Trophoblast cell (in vitro differentiated cells and primary cell): ENCODE measurements at places on chromosomes 3 and 15.

- no peak for DNase-seq
Measured at GRCh38 chr3:41029356-41029755, 169.9 kb upstream of the CTNNB1 start.

GRCh38 chr15:98865397-98866339 lies 141.9 kb downstream of the PGPEP1L start:
- peak; percentile 69 for DNase-seq

DNA sequence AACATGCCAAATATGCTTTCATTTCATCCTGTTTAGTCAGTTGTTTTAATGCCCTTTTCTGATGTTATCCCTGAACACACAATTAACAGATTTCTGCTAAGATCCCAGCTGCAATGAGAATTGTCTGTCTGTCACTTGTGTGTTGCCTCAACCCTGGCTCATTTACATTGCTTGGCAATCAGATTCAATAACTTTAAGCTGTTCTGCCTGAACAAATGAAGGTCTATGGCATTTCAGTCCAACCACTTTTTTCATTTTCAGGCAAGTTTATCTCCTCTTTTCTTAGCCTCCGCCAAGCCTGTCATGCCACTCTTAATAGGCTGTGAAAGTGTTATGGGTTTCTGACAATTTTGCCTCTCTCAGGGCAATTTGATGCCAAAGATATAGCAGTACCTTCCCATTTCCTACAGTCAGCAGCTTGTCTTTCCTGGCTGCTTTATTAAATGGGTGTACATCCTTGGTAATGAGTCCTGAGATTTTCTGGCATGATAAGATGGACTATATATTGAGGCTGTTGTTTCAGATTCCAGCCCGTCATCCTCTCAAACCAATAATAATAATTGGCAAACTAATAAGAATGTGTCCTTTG lies 68.7 kb upstream of the ADAMTS9 start:
- DNase-seq, result no peak

DNA sequence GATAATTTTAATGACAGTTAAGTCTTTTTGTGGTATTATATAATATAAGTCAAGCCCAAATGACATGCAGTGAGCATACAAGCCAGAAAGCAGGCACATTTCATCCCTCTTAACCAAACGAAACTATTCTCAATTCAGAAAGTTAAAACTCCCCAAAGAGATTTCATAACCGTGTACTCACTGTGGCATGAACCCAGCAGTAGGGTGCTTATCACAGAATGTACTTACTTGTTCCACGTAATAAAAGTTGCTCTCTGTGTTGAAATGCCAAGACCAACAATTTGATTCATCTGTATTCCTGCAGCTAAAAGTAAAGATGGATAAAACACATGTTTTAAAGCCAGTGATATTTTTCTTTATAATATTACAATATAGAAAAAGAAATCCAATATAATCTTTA lies 12.1 kb downstream of the GK5 start:
- DNase-seq, result no peak

DNA sequence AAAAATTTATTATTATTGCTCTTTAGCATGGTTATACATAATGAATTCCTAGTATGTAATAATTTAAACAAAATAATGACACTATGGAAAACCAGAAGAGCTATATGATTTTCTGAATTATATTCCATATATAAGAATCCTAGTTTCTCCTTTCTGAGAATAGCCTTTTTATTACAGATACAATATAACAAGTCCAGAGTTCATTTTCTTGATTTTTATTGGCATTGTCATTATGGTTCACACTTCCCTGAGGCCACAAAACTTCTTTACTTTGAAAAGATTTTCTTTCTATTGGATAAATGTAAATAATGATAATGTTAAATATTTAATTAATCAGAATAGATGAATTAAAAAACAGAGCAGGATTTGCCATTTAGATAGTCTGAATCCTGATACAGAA lies 362.3 kb upstream of the BCHE start:
- DNase-seq, result no peak

- no peak for DNase-seq
Measured at GRCh38 chr3:98980915-98981596, 79.6 kb upstream of the DCBLD2 start.

DNA sequence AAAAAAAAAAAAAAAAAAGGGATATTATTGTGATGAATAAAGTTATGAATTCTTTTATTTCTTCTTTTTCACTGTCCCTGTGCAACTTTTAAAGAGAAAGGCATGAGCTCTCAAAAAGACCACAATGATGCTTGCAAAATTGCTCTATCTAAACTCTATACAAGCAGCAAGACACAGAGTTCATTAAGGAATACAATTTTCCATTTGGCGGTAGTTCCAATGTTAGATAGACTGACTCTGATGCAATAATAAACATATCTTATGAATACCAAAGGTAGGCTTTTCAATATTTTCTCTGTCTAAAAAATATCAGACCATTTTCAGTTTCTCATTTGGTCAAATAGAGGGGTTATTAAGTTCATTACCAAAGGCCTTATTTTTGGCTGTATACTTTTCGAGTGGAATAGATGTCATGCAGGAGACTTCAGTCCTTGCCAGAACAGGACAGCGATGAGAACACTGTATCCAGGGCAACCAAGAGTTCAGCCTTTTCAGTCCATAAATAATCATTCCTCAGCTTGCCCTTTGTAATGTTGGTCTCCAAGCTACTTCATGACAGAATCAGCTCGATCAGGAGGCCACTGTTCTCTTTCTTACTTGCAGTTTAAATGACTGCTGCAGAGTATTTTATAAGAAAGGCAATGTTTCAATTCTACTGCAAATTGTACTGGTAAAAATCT lies 162.9 kb upstream of the FAM3D start:
- no peak for DNase-seq

GRCh38 chr15:81485806-81486205 lies 111.8 kb upstream of the TMC3 start:
- no peak for DNase-seq

GRCh38 chr3:65641045-65641444 lies 397.7 kb downstream of the MAGI1 start:
- no peak for DNase-seq

GRCh38 chr15:83833569-83833968 lies 179.6 kb downstream of the ADAMTSL3 start:
- no peak for DNase-seq

DNA sequence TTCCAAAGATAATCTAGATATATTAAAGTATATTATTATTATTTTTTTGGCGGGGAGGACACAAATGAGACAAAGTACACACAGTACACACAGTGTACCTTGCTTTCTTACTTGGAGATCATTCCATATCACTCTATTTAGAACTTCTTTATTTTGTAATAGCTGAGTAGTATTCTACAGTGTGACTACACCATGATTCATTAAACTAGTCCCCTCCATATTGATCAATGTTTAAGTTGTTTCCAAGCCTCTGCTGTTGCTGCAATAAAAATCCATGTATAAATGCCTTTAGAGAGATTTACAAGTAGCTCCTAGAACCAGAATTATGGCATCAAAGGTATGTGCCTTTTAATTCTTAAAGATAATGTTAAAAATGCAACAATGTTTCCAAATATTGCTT lies 38.8 kb downstream of the PYGO1 start:
- no peak for DNase-seq

DNA sequence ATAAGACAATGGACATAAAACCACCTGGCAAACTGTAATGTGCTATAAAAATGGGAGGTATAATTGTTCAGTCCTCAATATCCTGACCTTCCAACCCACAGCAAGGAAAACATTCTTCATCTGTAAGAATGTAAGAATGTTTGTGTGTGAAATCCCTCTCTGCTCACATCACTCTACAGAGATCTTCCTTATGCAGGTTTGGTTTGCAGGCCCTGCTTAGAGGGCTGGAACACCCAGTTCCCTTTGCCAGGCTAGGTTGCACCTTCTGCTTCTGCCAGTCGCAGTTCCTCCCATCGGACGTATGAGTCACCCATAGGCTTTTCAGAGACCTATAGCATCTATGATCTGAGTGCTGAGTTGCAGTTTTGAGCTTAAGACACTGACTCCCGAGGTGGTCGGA lies 24.1 kb upstream of the MINAR1 start:
- peak; percentile 22 for DNase-seq

DNA sequence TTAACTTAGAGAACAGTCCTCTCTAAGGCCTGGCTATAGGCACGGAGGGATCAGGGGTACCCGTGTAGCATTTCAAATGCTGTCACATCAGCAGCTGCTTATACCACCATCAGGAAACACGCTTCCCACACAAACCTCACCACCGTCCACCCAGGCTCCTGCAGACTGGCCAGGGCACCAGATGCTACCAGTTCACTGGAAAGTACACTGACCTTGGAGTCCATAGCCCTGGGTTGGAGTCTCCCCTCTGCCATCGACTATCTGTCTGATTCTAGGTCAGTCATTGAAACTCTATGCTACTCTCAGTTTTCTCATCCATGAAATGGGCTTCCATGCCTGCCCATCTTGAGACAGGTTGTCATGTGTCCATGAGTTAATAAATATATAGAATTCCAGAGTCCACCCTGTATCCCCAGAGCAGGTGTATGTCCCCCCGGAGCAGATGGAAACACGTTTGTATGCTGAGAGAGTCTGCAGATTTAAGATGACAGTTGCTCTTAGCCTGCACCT lies 156.0 kb upstream of the SMAD3 start:
- no peak for DNase-seq

DNA sequence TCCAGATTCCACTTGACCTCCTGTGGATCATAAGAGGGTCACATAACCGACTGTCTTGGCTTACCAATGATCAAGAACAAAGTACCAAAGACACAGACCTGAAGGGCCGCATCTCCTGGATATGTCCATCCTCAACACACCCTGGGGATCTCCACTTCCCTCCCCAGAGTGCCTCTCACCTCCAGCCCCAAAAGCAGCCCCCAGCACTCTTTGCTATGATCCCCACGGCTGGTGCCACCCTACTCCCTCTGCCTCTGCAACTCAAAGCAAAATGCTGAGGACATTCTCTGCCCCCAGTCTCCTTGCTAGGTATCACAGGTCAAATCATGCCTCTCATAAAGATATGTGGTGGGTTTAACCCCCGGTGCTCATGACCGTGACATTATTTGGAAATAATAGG lies 32.7 kb downstream of the SLCO2A1 start:
- DNase-seq, result no peak

DNA sequence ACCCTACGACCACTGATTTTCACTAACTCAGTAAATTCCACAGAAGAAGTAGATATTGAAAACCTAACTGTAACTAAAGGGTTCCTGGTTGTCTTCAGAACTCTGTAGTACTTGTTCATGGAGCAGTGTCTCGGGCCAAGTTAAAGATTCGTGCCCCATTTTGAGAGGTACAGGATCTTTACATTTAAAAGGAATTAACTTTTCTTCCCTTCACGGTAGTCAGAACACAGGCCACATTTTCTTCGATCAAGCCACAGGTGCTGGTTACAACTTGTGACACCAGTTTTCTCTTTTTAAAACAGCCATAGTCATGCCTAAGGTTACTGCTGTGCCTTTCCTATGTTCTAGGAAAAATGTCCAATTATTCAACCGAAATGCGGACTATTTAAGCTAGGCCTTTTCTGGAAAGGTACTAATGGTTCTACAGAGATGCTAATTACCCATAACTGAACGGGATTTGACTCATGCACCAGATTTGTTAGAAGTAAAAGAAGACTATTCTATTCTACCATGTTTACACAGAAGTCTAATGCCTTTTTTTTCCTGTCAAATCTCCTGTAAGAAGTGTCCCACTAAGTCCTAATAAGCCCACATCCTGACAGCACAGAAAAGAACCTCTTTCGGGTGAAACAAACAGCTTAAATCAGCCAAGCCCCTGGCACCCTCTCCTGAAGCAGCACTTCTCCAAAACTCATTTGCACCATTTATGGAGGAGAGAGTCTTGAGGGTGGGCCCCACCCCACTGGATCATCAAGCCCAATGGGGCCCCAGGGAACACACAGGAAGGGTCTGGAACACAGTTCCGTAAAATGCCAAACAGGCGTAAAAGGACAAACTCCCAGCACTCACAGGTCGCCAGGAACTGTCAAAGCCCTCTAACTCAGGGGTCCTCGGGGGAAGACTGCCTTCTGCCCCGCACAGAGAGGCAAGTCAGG lies 1.9 kb downstream of the LRIG1 start:
- no peak for DNase-seq

DNA sequence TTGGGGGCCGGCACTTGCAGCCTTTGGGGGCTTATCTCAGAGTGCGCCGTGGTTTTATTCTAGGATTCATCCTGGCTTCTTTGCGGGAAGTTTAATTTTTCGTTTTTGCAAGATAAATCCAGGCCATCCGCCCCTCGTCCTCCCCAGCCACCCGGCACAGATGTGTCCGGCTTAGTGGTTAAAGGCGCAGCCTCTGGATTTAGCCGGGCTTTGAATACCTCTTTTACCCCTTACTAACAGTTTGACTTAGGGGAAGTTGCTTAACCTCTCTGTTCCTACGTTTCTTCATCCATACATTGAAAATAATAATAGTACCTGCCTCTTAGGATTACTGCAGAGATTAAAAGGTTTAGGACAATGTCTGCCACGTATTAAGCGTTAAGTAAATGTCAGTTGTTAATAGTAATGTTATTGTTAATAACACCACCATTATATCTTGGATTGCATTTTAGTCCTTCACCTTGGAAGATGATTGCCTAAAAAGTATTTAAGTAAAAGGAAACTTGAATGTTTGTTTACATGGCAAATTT lies 714 bp downstream of the ECT2 start:
- DNase-seq, result no peak

DNA sequence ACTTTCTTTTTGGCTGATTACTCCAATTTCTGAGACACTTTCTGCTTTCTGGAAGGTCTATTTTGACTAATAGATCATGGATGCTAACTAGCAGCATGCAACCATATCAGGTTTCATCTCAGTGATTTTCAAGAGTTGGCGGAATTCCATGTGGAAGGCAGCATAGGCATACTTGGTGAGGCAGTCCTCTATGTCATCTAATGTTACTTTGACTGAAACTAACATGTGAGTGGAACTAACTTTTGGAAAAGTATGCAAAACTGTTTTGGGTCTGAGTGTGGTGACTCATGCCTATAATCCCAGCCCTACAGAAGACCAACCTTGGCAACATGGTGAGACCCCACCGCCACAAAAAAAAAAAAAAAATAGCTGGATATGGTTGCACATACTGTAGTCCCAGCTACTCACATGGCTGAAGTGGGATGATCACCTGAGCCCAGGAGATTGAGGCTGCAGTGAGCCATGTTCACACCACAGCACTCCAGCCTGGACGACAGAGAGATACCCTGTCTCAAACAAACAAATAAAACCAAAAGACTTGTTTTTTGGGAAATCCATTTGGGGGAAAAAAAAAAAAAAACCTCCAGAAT lies 1033.7 kb downstream of the ROBO1 start:
- no peak for DNase-seq

DNA sequence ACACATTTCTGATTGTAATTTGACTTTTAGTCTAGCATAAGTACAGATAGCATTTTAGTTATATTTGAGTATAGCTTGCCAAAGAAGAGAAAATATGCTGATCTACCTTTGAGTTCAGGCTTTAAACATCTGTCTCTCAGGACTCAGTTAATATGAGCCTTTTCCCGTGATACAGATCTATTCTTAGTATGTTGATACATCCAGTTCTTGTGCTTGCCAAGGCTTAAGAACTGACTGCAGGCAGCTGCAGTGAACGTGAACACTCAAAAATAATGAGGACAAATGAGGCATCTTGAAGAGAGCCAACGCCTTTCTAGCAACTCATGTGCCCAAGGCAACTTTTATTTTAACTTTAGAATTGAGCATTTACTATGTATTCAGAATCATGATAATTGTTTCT lies 325.5 kb downstream of the SI start:
- no peak for DNase-seq

- DNase-seq, result no peak
Measured at GRCh38 chr3:32780735-32781210, 37.0 kb upstream of the TRIM71 start.
